Activated B cell treated with CpG ODN at 0.5 μM for 24 hours (primary cell): ENCODE measurements at places on chromosomes 16 and 17.

DNA sequence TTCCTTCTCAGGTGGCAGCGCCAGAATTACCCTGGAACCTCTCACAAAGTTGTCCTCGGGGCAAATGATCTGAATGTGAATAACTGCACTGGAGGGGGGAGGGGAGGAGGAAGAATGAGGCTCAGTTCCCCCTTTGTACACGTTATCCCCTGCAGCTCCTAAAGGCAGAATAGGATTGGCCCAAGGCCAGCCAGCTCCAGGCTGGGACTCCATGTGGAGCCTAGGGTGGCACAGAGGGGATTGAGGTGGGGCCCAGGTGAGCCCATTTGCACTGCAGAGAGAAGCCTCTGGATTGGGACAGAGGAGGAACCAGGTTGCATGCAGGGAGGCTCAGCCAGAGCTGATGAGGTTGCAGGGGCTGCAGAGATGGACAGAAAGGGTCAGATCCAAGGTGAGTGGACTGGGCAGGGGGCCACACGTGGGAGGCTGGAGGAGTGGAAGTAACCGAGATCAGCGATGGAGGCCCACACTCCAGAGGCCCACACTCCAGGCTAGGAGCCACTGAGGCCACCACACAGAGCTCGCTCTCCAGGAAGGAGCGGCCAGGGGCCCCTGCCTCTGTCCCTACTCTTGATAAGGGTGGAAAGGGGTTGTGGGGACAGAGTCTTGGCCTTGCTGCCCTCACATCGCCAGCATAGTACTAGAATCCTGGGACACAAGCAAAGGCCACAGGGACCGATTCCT is 78.6 kb downstream of the RBFOX3 start:
- DNase-seq: no peak

DNA sequence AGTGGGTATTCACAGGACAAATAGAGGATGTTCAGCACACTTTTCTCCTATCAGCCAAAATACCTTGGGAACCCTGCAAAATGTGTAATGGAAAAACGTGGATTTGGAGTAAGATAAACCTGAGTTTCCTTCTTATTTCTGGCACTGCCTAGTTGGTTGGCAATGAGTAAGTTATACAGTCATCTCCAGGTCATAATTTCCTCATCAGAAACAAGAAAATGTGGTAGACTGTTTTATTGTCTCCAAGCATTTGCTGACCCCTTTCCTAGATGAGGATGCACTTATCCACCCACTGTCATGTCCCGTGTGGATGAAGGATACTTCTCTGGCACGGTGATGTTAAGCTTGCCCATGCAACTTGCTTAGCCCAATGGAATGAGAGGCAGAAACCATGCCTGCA is 458.0 kb downstream of the KIF2B start:
- DNase-seq: no peak

- DNase-seq: no peak
Measured at GRCh38 chr17:8976638-8977037, 11.1 kb upstream of the PIK3R5 start.

DNA sequence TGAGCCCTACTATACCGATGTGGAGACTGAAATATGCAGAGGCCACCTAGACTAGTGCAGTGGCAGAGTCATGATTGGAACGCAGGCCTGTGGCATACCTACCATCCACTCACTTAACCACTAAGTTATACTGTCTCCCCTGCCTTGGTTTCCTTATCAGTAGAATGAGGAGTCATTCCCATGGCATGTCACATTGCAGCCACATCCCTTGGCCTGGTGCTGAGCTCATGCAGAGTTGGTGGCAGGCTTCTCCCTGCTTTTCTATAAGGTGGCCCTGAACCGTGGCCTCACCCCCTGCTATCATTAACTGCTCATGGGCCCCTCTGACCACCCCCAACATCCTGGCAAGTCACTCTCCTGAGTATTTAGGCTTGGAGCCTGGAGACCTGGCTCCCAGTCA is 212.5 kb downstream of the KATNIP start:
- DNase-seq: no peak

DNA sequence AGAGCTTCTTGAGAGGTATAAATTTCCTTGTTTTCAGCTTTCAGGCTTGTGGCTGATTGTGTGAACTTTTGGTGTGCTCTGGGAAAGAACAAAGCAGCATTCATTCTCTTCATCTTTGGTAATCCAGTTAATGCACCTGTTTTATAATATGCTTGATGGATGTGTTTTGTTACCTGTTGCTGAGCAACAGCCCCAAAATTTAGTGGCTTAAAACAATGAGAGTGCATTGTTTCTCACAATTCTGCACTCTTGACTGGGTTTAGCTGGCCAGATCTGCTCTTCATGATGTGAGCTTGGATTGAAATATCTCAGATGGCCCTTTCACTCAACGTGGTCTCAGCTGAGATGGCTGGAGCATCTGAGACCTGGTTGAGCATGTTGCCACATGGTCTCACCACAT is 58.7 kb upstream of the NOL11 start:
- no peak for DNase-seq

DNA sequence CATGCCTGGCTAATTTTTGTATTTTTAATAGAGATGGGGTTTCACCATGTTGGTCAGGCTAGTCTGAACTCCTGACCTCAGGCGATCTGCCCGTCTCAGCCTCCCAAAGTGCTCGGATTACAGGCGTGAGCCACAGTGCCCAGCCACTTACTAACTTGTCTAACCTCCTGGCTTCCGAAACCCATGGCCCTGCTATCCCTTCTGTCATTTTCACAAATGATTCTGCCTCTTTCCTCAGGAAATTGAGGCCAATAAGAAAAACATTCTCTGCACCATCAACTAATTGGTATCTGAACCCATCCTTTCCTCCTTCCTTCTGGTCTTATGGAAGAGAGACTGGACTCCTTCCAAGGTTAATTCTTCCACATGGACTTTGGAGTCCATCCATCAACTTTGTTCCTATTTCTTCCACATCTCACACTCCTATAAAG is 27.9 kb upstream of the TNRC6A start:
- DNase-seq: no peak

DNA sequence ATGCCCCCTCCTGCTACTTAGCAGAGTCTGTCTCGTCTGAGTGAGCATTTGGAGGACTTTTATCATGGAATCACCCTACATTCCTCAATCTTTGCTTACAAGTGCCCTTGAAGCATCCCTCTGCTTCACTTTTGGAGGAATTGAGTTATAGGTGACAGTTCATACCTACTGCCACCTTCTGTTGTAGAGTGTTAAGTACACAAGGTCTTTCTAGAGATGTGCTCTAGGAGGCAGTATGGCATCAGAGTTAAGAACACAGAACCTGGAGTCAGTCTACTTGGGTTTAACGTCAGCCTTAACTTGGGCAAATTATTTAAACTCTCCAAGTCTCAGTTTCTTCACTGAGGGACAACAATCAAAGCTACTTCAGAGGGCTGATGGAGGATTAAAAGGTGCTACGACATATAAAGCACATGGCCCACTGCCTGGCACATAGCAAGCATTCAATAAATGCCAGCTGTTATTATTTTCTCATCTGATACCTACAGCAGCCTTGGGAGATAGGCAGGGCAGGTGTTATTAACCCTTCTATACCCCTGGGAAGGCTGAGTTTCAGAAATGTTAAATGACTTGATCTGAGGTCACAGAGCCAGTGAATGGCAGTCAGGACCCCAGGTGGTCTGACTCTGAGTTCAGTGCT is 62.2 kb downstream of the UTP18 start:
- no peak for DNase-seq

DNA sequence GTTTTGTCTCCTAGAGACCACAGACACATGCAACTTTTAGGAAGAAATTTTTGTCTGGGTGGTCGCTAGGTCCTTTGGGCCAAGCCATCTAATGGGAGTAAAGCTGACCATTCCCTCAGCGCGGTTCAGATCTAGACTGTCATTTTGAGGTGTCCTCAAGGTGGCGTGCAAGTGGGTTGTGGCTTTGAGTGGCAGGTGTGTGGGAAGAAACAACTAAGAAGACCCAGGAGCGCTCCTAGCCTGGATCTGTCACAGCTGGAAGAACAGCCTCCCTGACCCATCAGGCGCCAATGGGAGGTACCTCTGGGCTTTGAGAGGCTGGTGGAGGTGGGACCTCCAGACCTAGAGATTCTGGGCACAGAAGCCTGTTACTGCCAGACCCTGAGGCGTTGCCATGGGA is 645.1 kb downstream of the KCNJ18 start:
- DNase-seq: no peak

- DNase-seq: no peak
Measured at GRCh38 chr16:57607676-57608461, 20.6 kb upstream of the ADGRG1 start.

DNA sequence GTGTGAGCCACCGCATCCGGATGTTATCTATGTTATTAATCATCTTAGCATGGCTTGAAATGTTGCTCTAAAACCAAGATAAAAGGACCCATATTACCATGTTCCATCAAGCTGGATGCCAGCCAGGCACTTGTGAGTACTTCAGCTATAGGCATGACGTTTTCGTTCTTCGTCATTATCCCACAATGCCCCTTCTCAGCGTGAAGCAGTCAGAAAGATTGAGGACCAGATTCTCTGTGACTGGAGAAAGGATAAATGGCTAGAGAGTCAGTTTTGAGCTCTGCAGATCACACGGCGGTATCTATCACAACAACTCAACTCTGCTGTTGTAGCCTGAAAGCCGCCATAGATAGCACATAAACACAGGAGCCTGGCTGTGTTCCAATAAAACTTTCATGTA is 29.8 kb upstream of the LCMT1 start:
- DNase-seq: no peak

DNA sequence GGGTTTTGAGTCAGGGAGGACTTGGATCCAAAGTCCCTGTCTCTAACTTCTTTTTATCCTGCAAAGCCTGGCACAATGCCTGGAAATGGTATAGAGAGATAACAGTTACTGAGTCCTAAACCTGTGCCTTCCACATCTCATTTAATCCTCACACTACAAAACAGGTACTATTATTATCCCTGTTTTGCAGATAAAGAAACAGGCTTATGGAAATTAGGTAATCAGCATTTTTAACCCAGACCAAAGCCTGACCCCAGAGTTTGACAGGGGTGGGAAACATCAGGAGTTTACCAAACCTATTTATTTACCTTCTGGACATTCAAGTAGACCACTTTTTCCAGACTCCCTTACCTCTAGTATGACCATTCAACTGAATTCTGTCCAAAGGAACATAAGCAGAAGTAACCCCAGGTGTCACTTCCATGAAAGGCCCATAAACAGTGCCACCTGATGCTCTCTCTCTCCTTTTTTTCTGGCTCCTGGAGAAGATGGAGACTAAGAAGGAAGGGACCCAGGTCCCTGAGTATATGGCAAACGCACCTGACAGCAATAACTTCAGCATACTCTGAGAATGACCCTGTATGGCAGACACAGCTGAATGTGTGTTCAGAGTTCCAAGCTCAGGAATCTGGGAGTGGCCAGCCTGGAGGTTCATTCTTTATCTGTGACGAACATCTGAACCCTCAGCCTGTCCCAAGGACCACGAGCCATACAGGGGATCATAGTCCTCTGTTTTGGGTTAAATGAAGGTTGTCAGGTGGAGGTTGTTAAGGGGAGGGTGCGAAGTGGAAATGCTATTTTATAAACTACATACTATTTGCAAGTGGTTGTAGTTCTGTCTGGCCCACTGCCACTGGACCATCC is 62.7 kb downstream of the HLF start:
- no peak for DNase-seq

- DNase-seq: no peak
Measured at GRCh38 chr17:81003711-81004475, 12.3 kb downstream of the CHMP6 start.

- no peak for DNase-seq
Measured at GRCh38 chr16:88141580-88141979, 190.3 kb downstream of the BANP start.

- DNase-seq: no peak
Measured at GRCh38 chr17:4262703-4263102, 1.1 kb downstream of the ANKFY1 start.

DNA sequence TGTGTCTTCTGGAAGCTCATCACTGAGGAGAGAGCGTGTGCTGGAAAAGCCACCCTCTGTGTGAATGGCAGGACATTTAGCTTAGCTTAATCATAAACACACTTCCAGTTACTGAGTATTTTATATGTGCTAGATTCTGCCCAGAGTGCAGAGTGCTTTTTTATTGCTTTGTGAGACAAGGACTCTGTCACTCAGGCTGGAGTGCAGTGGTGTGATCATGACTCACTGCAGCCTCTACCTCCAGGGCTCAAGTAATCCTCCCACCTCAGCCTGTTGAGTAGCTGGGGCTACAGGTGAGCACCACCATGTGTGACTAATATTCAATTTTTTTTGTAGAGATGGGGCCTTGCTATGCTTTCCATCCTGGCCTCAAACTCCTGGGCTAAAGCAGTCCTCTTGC is 61.4 kb upstream of the IRX3 start:
- DNase-seq: no peak

DNA sequence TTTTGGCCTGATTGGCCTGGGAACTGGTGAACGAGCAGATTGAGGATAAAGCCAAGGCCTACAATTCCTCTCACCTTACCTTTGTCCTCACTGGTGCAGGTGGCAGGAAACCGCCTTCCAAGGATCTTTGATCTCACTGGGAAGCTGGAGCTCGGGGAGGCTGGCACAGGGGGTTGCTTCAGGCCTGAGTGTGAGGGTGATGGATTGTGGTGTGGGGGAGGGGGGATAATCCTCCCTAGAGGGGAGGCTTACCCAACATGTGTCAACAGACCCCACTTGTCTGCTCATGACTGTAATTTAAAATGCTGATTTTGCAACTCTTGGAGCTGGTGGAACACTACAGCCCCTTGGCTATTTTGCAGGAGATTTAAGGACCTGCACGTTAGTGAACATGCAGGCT is 4.5 kb upstream of the RMI2 start:
- no peak for DNase-seq

GRCh38 chr17:19672009-19672750 is 23.6 kb downstream of the ALDH3A2 start:
- DNase-seq: no peak

DNA sequence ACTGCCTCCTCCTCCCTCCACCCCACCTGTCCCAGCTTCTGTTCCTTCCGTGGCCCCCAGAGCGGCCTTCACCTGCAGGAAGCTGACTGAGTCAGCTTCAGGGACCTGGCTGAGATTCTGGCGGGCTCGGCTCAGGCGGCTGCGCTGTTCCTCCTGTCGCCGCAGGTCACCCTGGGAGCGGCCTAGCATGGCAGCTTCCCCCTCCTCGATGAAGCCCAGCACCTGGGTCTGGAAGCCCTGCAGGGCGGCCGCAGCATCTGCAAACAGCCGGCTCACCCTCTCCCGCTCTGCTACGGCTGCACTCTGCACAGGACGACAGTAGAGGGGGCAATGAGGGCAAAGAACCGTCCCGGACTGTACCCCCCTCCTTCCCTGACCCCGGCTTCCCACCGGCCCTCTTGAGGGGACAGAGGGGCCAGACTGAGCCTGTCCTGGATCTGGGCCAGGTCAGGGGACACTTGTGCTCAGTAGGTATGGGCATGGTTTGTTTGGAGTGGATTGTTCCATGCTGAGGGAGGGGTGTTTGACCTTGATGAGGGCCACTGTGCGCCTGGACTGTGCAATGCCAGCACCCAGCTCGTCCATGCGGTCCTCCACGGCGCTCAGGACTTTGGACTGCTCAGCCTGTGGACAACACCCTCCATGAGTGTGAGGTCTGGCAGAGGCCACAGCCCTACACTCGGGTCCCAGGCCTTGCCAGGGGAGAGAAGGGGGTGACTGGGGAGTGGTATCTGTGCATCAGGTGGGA is 2.0 kb downstream of the TRIM47 start:
- peak; percentile 50 for DNase-seq

GRCh38 chr17:82188001-82188961 is 24.4 kb downstream of the CCDC57 start:
- no peak for DNase-seq
